Smooth muscle cell of the coronary artery (primary cell): ENCODE measurements at places on chromosomes 6 and 20. TPM values are rescaled to one million over a fixed set of nuclear protein-coding genes. Genes with fewer than 3 reads are reported as not detected.

The NFATC2 gene
- 0.60 TPM in 1 of 2 replicates, not detected in the other for total RNA-seq

The TCP11 gene
- total RNA-seq: 0.15 TPM in 1 of 2 replicates, not detected in the other

The ISM1 gene
- total RNA-seq: 1.3 TPM in 1 of 2 replicates, not detected in the other

The COL10A1 gene
- under 0.01 and 1.1 TPM in 2 replicates for total RNA-seq

The PNLDC1 gene
- 0.23 TPM in 1 of 2 replicates, not detected in the other for total RNA-seq

The IP6K3 gene
- total RNA-seq: 0.30 TPM in 1 of 2 replicates, not detected in the other

The TFAP2B gene
- total RNA-seq: not detected in 2 replicates

The RING1 gene
- 33.6 and 35.0 TPM in 2 replicates for total RNA-seq

The FAM209B gene
- total RNA-seq: 0.23 TPM in 1 of 2 replicates, not detected in the other

The INSM1 gene
- total RNA-seq: not detected in 2 replicates

The OXT gene
- total RNA-seq: not detected in 2 replicates

The VWA7 gene
- 0.15 and 0.23 TPM in 2 replicates for total RNA-seq

The ESF1 gene
- total RNA-seq: 11.3 and 37.3 TPM in 2 replicates

The RSPO3 gene
- 0.08 and 26.9 TPM in 2 replicates for total RNA-seq

The CENPW gene
- total RNA-seq: 6.8 and 7.9 TPM in 2 replicates

The IL20RA gene
- 0.12 TPM in 1 of 2 replicates, not detected in the other for total RNA-seq

The EDEM2 gene
- total RNA-seq: 68.3 and 79.9 TPM in 2 replicates

The KCNQ5 gene
- total RNA-seq: 0.82 and 6.3 TPM in 2 replicates

The SLA2 gene
- not detected in 2 replicates for total RNA-seq

The HSP90AB1 gene
- 367 and 497 TPM in 2 replicates for total RNA-seq

The LPIN3 gene
- total RNA-seq: 4.0 and 5.4 TPM in 2 replicates

The BNIP5 gene
- not detected in 2 replicates for total RNA-seq
